ENCODE measurements at places on chromosomes 12 and 14.

DNA sequence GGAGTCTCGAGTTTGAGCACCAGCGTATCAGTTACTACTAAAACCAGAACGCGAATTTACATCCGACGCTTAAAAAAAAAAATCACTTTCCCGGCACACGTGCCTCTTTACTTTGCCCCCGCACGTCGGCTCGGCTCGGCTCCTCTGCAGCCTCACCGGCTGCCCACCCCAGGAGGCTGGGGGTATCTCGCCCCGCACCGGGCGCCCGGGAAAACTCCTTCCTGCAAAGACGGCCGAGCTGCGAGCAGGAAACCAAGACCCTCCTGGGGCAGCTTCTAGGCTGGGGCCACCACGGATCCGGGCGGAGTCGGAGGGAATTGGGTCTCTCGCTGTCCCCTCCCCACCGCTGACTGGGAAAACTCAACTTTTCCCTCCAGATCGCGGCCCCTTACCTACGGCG lies 610 bp downstream of the VSIG10 start:
- DNase-seq: no peak

GRCh38 chr12:107533218-107533617 lies 152.4 kb upstream of the PWP1 start:
- no peak for DNase-seq

GRCh38 chr12:65756956-65757511 lies 67.2 kb upstream of the HMGA2 start:
- no peak for DNase-seq

DNA sequence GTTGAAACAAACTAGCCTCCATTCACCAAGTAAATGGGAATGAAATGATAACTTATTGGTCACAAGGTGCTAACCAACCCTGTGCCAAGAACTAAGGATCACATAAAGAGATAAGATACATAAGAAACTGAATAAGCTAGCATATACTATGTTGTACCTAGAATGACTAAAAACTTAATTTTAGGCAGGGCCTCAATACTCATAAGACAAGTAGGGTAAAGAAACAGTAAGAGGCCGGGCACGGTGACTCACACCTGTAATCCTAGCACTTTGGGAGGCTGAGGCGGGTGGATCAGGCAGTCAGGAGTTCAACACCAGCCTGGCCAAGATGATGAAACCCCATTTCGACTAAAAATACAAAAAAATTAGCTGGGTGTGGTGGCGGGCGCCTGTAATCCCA lies 17.7 kb downstream of the GDF11 start:
- peak; percentile 25 for DNase-seq

DNA sequence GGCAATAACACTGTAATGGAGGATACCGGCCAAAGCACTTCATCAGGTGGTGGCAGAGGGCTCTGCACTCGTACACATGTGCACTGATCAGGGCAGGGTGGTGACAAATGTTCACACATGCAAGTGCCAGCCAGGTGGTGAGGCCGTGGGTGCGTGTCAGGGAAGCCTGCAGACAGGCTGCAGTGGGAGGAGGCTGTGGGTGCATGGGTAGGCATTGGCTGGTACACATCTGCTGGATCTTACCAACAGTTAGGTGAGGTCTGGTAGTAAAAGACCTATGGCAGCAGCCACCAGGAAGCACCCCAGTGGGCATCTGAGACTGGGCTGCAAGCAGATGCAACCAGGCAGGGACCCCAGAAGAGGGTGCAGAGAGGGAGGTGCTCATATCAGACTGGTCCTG lies 65.3 kb downstream of the PDE6H start:
- no peak for DNase-seq

DNA sequence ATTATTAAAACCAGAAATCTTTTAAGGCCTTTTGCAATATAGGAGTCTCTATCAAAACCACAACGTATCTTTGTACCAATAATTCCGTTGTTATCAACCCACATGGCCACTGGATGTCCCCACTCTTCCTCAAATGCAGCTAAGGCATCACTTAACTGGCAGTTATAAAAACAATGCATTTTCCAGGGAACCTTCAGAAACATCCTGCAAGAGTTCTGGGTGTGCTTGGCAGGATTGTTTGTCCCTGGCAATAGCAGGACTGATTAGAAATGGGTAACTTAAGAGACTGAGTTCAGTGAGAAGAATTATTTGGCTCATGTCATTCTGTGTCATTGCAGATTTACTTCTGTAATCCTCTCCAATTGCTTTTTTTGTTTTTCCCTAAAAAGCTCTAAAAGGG lies 112.0 kb downstream of the SLC15A5 start:
- no peak for DNase-seq

DNA sequence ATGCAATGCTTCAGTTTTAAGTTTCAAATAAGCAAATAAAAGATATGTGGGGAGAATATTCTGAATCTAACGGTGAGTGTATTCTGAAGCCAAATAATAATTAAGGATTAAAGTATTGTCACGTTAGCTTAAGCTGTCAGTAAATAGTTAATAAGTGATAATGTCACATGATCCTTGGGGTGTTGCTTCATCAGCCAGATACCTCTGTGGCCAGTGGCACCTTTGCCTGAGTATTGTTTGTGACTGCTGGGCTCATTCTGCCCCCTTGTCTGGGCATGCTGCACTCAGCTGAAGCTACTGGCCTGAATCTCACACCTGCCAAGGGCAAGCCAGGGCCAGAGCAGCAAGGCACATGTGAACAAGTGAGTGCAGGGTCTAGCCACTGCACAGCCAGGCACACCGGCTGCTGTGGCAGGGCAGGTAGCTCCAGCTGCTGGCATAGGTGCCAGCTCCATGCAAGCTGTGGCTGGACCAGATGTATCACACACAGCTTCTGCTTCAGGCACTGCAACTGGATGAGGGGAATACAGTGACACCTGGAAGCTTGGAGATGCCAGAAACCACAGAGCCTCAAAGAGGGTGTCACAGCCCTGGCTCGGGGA lies 739.7 kb downstream of the SLC6A15 start:
- no peak for DNase-seq

Data from activated CD8-positive, alpha-beta memory T cell treated with anti-CD3 and anti-CD28 coated beads for 48 hours (primary cell).